ENCODE measurements at places on chromosomes 6 and 20.

- H3K36me3 ChIP-seq, result no peaks in the 10 kb centered on the region
- H3K4me1 ChIP-seq, result no peaks in the 10 kb centered on the region
- no peak overlapping the region for H3K27ac ChIP-seq
- no peak overlapping the region for H3K4me3 ChIP-seq
These were observed 86.9 kb downstream of the TCP11 start for GRCh38 chr6:35054106-35054742.

GRCh38 chr6:44171899-44172546 lies 13.4 kb downstream of the CAPN11 start:
- no peaks in the 10 kb centered on the region for H3K4me1 ChIP-seq
- H3K27ac ChIP-seq, result no peak overlapping the region
- no peak for DNase-seq
- H3K36me3 ChIP-seq, result no peaks in the 10 kb centered on the region

DNA sequence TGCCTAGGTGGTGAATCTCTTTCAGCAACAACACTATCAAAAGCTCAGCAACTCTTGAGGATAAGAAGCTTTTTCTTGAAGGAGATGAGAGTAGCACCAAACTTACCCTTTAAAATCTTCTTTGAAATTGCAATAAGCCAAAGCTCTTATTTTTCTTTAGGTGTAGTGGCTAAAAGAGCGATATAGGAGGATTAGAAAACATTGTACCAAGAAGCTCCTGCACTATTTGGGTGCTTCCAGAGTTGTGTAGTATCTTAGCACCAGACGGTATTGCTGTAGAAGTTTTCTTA lies 1.2 kb downstream of the FUT9 start:
- H3K36me3 ChIP-seq, result no peaks in the 10 kb centered on the region
- H3K4me3 ChIP-seq, result no peak overlapping the region
- peaks cover 6% of the 10 kb centered on the region for H3K4me1 ChIP-seq
- DNase-seq, result no peak

DNA sequence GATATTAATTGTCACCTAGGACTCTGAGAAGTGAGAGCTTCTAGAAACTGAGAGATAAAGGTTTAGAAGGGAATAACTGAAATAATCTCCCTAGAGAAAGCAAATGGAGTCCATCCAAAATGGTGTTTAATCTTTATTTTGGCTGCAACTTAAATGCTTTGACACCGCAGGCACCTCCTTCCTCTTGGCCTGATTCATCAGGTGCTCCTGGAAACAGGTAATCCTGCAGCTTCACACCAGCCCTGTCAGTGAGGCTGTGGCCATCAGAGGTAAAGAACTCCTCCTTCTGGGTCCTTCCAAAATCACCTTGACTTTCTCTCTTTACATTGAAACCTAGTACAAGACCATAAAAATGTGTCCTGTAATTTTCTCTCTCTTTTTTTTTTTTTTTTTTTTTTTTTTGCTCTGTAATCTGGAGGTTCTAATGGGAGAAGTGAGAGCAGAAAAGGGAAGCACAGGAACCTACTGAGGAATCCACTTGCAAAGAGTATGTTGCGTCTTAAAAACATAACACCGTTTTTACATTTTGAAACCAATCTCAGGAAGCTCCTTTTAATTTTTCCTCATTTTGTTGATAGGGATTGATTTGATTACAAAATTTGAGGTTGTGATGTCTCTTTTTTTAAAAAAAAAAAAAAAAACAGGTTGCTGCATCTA lies 124.2 kb downstream of the LRRC1 start:
- H3K4me3 ChIP-seq, result no peak overlapping the region
- H3K27ac ChIP-seq, result no peak overlapping the region
- no peaks in the 10 kb centered on the region for H3K4me1 ChIP-seq
- DNase-seq, result no peak

GRCh38 chr6:157148391-157149323 lies 174.7 kb downstream of the TMEM242 start:
- H3K36me3 ChIP-seq, result no peaks in the 10 kb centered on the region
- peaks cover 53% of the 10 kb centered on the region for H3K4me1 ChIP-seq
- DNase-seq, result peak; percentile 97
- H3K27me3 ChIP-seq, result no peaks in the 10 kb centered on the region
- peak overlapping the region; percentile 32 for H3K4me3 ChIP-seq

DNA sequence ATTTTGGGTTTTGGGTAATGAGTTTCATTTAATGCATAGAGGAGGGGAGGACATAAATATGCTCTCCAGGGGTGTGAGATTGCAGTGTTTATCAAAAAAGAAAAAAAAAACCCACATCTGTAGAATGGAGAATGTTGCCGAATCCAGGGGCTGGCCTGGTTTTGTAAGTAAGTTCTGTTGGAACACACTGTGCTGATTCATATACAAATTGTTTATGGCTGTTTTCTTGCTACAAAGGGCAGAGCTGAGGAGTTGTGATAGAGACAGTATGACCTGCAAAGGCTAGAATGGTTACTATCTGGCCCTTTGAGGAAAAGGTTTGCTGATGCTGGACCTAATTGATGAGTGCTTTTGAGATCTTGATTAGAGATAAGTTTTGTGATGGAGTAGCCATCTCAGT lies 30.4 kb downstream of the SCAF8 start:
- no peak overlapping the region for H3K4me3 ChIP-seq
- H3K4me1 ChIP-seq, result peaks cover 18% of the 10 kb centered on the region
- no peaks in the 10 kb centered on the region for H3K27me3 ChIP-seq
- no peaks in the 10 kb centered on the region for H3K36me3 ChIP-seq

- DNase-seq, result no peak
- H3K27me3 ChIP-seq, result no peaks in the 10 kb centered on the region
- peaks cover 19% of the 10 kb centered on the region for H3K36me3 ChIP-seq
- no peak overlapping the region for H3K4me3 ChIP-seq
- no peak overlapping the region for H3K27ac ChIP-seq
These were observed 19.0 kb downstream of the HIVEP1 start for GRCh38 chr6:12030993-12031550.

DNA sequence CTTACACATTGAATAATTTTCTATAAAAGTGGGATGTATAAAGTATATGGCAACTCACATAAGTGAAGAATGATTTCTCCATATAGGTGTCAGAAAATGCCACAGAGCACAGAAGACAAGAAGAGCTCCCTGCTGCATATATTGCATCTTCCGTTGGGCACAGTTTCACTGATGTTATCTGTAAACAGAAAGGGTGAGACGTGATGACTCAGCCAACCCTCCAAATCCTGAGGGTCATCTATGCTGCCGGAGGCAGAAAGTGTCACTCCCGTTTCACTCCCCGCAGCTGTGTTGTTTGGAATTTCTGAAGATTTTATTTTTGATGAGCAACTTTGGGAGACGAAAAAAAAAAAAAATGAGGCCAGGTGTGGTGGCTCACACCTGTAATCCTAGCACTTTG lies 644.1 kb downstream of the C6orf118 start:
- no peaks in the 10 kb centered on the region for H3K27me3 ChIP-seq
- no peaks in the 10 kb centered on the region for H3K4me1 ChIP-seq
- no peaks in the 10 kb centered on the region for H3K36me3 ChIP-seq
- H3K27ac ChIP-seq, result no peak overlapping the region
- DNase-seq, result no peak
- H3K4me3 ChIP-seq, result no peak overlapping the region

DNA sequence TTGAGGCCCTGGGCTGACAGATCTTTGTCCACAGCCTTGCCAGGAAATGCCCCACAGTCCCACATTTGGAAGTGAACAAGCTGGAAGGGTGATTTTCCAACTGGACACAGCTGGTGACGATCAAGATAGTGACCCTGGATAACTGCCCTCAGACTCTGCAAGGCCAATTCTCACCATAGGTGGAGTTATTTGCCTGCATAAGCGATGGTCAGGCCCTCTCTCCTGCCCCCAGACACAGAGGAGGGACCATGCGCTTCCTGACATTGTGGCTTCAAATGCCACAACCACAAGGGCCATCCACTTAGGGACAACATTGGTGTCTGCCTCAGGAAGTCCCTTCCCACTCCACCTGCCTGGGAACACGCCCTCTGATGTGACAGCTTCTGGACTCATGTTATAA lies 96.0 kb downstream of the JPH2 start:
- no peaks in the 10 kb centered on the region for H3K27me3 ChIP-seq
- no peaks in the 10 kb centered on the region for H3K4me1 ChIP-seq
- no peak overlapping the region for H3K4me3 ChIP-seq
- H3K36me3 ChIP-seq, result no peaks in the 10 kb centered on the region
- no peak for DNase-seq

DNA sequence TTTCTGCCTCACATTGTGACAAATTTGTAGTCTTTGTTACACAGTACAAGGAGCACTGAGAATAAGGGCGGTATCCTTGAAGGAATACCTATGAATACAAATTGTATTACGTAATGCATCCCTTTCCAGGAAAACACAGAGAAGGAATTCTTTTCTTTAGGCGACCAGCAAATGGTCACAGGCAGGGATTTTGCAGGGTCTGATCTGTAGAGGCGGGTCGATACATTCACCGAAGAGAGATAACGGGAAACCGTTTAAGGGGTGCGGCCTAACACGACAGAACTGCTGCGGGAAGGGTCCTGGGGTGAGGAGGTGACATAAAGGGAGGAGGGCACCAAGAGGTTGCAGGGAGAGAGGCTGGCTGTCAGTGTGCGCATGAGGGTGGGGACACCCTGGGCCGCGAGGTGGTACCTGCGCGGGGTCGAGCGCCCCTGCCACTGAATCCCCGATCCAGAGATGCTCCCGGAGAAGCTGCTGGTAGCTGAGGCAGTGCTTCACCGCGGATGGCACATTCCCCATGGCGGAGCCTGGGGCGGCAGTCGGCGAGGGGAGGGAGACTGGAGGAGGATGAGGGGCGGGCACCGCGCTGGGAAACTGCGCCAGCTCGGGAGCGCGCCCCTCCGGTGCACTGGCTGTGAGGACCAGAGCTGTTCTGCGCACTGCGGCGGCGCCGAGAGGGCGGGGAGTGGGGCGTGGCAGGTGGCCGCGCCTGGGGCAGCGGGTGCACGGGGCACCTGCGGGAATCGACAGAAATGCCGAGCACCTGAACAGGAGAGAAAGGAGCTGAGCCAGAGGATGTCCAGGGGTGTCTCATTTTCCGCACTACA lies at the start of gene HMGCLL1:
Gene HMGCLL1, minus strand, starts transcription at position 656 of the 827 bp plus-strand sequence. Its CDS starts 137 bp downstream, at position 519.
- DNase-seq, result peak; percentile 74
- no peaks in the 10 kb centered on the region for H3K27me3 ChIP-seq

GRCh38 chr20:20000211-20000968 lies 16.8 kb upstream of the NAA20 start:
- peaks cover 3% of the 10 kb centered on the region for H3K36me3 ChIP-seq
- peaks cover 6% of the 10 kb centered on the region for H3K4me1 ChIP-seq
- H3K27ac ChIP-seq, result no peak overlapping the region
- DNase-seq, result no peak
- H3K4me3 ChIP-seq, result no peak overlapping the region
- no peaks in the 10 kb centered on the region for H3K27me3 ChIP-seq

DNA sequence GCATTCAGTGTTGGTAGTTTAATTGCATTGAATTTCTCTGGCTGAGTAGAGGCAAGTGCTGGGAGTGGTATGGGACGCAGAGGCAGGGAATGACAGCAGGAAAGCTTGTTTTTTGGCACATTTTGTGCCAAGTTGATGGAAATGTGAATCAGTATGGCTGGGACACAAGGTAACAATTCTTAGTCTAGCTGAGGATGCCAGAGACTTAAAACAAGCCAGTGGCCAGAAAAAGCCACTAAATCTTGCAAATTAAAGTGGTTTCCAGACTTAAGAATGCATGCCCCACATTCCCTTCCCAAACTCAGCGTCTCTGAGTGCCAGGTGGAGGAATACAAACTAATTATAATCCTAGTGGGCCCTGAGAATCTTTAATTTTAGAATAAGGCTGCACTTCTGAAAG lies 35.9 kb downstream of the PPARD start:
- H3K4me1 ChIP-seq, result no peaks in the 10 kb centered on the region
- no peaks in the 10 kb centered on the region for H3K27me3 ChIP-seq
- no peak overlapping the region for H3K27ac ChIP-seq
- H3K36me3 ChIP-seq, result no peaks in the 10 kb centered on the region
- DNase-seq, result no peak

DNA sequence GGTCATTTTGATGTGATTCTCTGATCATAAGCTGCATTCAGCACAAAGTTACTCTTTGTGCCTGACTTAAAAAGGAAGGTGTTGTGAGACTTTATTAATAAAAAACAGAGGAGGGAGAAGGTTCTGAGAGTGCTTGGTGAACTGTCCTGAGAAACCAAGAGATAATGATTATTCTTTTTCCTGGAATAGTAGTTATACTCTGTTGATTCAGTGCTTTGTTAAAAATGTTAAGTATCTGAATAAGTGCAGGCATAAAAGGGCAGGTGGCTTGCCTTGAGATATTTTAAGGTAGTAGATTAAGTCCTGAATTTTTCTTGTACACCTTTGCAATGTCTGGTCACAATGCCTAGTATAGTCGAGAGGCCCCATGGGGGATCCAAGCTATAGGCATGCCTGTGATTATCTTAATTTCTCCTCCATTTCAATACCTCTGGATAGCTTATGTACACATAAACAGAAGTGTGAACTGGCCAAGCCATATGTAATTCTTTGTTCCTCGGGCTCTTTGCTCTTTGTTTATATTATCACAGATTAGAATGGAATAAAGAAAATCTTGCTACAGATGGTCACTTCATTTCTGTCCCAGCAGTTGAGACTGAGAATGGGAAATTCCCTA lies 50.0 kb downstream of the SOBP start:
- H3K36me3 ChIP-seq, result no peaks in the 10 kb centered on the region
- H3K27ac ChIP-seq, result peak overlapping the region; percentile 86
- H3K27me3 ChIP-seq, result no peaks in the 10 kb centered on the region

DNA sequence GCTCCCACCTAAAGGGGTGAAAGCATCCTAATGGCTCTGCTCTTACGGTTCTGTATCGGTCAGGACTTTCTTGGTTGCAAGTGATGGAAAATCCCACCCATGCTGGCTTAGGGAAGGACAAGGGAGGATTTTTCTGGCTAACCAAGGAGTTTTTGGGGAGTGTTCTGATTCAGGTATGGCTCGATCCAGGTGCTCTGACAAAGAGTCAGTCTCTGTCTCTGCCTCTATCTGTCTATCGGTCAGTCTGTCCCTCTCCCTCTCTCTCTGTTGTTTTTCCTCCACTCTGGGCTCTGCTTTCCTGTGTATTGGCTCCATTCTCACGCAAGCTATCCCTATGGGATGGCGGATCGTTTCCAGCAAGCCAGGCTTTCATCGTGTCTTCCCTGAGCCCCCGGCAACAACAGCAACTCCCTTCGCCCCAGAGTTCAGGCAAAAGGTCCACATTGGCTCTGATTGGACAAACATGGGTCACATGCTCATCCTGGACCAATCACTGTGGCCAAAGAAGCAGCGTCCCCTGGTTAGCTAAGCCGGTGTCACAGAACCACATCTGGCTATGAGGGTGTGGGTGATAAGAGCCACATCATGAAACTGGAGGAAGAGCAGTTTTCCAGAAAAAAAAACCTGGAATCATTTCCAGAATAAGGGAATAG lies 160.3 kb downstream of the BMP7 start:
- H3K36me3 ChIP-seq, result no peaks in the 10 kb centered on the region
- no peaks in the 10 kb centered on the region for H3K4me1 ChIP-seq
- no peak overlapping the region for H3K27ac ChIP-seq
- no peak overlapping the region for H3K4me3 ChIP-seq
- H3K27me3 ChIP-seq, result no peaks in the 10 kb centered on the region
